ENCODE measurements at places on chromosomes 2 and 18.

- DNase-seq = no peak
These were observed 697.9 kb upstream of the ID2 start for GRCh38 chr2:7983912-7984311.

DNA sequence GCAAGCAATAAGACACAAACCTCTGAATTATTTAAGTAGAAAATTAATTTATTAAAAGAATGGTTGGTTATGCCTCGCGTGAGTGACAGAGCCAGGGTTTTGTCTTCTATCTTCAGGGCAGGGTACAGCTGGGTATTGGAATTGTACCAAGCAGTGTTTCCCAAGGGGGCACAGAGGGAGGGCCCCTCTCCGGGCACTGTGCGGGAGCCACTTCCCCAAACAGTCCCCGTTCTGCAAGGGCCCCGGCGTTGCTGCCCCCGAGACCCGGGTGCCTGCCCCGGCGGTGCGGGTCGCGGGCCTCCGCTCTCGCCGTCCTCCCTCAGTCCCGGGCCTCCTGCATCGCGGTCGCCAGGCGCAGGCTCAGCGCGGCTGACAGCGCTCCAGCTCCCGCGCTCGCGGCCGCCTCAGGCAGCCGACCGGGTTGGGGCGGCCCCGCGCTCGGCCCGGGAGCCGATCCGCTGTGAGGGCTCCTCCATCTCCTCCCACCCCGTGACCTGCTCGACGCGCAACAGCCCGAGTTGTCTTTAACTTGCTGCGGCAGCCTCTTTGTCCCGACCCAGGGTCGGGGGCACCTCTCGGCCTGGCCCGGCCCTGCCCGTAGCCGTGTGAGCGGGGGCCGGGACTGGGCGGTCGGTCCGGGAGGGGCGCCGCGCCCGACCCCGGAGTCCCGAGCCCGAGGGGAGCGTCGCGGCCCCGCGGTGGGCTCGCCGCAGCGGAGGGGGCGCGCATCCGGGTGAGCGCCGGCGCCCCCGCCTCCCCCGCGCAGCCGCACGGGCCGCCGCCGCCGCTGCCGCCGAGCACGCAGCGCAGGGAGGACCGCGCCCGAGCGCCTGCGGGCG lies 620 bp upstream of the GALNT1 start:
- peak; percentile 24 for DNase-seq

GRCh38 chr2:201350879-201351278 lies 6.3 kb downstream of the FLACC1 start:
- DNase-seq = no peak

- DNase-seq = no peak
These were observed 34.4 kb downstream of the NEMP2 start for GRCh38 chr2:190500054-190500502.

DNA sequence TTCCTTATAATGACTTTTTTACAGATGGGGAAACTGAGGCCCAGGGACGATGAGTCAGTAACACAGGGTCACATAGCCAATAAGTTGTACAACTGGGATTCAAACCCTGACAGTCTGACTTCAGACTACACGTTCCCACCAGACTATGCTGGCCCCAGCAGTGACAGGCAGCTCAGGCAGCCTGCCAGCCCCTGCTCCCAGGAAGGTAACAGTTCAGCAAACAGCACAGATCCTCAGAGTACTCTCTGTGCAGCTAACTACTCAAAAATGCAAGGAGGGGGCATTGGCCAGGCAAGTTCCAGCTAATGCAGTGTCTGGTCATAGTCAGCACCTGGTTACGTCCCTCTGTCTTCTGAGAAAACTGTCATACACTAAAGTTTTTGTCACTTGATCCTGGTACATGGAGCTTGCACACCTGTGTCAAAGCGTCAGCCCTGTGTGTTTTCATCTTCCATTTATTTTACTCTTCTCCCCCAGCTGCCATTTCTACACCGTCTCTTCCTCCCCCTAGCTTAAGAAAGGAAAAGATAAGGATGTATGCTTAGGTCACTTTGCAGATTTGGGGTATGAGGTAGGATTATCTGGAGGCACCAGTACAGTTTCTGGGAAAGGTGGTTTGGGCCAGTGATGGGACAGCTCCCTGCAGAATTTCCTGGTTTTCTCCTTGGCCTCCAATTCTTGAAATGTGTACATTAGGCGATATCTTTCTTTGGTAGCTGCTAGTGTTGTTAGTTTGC lies 4.5 kb downstream of the SMARCAL1 start:
- no peak for DNase-seq

GRCh38 chr2:105786231-105787230 lies 41.8 kb downstream of the NCK2 start:
- no peak for DNase-seq

GRCh38 chr2:14304326-14304725 lies 328.2 kb upstream of the LRATD1 start:
- no peak for DNase-seq

- no peak for DNase-seq
These were observed 159.2 kb upstream of the ID2 start for GRCh38 chr2:8522687-8523086.

DNA sequence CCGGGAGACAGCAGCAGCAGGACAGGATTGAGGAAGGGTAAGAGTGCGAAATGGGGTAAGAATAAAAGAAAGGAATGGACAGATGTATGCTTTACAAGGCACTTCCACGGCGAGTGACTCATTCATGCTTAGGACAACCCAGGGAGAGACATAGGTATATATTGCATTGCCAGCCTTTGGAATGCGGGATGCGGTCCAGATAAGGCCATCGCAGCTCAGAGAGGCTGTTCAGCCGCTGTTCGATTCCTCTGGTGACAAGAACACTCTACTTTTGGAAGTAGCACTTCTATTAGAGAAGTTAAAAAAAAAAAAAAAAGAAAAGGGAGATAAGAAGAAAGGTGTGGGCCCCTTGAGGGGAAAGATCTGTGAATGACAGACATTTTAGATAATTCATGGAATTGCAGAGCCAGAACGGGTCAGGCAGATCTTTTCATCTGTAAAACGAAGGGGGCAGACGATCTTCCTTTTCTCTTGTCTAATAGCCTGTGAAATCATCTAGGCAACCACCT lies 819 bp upstream of the NCOA1 start:
- peak; percentile 69 for DNase-seq

GRCh38 chr18:25531207-25531606 lies 179.2 kb upstream of the ZNF521 start:
- no peak for DNase-seq

GRCh38 chr2:102155703-102156515 lies 13.4 kb downstream of the IL1R1 start:
- DNase-seq = peak; percentile 61

GRCh38 chr2:44135771-44136170 lies 32.9 kb upstream of the PPM1B start:
- no peak for DNase-seq

GRCh38 chr2:215968499-215968898 lies 44.9 kb downstream of the MREG start:
- DNase-seq = no peak

DNA sequence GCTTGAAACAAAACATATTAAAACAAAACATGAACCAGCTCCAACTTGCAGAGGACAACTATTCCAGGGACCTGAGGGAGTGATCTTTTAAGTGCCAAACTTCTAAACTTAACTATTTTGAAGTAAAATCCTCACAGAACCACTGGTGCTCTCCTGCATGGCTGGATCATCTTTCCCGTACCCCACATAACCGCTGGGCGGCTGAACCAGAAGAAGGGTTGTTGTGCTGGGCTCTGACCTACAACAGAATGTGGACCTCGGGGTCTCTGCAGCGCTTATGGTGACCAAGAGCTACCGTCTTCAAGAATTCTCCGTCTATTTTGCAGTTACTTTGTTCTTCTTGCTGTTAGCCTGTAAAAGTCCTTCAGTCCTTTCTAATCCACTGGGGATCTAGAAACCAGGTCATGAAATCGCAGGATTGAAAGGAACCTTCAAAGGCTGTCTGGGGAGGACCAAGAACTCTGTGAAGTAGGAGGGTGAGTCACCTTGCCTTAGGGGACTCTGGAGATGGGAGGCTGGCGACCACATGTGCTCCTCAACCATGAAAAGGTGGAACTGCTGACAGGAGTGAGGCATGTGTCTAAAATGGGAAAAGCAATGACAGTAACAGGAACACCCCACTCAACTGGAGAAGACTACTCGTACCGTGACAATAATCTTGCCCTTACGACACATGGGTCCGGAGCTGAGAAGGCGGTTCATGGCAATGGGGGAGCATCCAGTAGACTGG lies 46.6 kb downstream of the HDLBP start:
- no peak for DNase-seq

DNA sequence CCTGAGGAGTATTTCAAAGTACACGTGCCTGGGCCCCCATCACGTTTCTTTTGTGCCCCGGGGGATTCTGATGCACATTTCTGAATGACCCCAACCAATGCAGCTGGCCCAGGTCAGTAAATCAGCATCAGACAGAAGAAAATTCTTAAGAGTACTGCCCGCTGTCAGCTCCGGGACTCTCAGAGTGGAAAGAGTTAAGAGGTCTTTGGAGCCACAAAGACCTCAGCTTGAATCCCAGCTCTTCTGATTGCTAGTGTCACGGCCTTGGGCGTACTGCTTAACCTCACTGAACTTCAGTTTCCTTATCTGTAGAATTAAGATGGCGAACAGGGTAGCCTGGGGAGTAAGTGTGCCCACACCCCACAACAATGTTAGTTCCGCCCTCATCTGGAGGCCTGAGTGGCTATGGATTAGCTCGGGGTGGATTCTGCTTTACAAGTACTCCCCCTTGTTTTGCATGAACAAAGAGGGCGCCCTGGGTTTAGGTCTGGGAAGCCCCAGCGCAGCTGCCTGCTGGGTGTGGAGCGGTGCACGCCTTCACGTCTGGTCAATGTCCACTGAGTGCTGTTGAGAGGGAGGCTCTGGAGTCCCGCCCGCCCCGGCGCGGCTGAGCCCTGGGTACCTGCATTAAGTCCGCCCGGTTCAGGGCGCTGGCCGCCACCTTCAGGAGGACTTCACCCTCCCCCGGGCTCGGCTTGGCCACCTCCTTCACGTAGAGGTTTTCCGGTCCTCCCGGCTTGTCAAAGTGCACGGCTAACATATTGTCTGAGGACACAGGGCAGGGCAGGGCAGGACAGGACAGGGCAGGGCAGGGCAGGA lies 858 bp downstream of the TP53I3 start:
- DNase-seq = peak; percentile 88

DNA sequence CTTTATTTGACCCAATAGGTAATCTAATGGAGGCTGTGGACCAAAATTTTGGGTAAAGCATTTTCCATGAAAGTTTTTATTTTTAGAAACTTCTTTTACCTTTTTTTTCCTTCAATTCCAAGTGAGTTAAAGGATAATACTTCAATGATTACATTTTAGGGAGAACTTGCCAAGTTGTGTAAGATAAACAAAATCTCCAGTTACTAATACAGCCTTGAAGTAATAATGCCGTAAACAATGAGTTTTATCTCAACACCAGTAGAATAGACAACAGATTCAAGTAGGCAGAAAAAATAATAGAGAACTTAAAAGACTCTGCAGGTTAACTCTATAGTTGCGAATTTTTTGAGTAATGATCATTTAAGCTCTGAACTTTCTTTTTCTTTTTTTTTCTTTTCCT lies 807.4 kb downstream of the CNTNAP5 start:
- DNase-seq = no peak

DNA sequence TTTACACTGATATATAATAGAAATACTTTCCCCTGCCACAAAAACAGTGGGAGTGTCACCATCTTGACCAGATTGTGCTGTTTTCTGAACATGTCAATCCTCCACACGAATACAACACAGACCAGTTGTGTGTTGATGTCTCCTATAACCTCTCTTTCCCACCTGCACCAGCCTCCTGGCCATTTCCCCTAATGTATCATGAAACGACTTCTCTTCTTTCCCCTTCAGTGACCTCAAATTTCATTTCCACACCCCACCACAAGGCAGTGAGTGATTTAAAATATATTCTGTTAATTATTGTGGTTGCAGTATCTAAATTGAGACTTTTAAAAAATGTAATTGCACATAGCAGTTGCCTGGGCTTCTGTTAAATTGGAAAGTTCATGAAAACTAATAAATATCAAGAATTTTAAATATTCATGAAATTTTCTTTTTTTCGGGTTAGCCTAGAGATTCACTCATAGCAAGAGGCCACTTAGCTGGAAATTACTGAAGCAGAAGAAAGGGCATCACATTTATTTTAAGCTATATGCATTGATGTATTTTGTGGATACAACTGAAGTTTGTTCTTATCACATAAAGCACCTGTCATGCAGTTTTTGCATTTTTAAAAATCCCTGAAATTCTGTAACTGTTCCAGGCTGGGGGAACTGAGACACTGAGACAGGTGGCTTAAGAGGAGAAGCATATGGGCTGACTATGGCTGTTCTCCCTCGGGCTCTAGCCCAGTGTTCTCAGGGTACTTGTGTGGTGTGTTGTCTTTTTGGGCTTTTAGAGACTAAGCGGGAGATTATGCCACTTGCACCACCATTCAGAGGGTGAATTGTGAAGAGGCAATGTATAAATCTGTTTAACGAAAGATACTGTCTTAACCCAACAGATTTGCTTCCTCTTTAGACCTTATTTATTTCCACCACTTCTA lies 15.9 kb downstream of the FAM171B start:
- DNase-seq = no peak

- peak; percentile 83 for DNase-seq
These were observed 45.5 kb upstream of the MSH2 start for GRCh38 chr2:47357483-47357882.

DNA sequence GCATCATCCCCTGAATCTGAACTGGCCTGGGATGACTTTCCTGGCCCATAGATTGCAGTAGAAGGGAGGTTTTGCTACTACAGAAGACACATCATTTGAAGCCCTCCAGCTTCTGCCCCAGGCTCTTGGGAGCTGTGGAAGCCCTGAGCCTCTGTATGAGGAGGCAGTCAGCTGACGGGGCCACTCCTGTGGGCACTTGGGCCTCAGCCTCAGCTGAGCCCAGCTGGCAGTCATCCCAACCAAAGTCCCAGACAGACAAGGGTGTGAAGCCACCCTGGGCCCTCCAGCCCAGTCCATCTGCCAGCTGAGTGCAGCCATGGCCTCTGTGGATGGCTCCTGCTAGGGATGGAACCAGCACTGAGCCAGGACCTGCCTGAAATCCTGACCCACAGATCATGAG lies 502.3 kb upstream of the HS6ST1 start:
- DNase-seq = no peak

DNA sequence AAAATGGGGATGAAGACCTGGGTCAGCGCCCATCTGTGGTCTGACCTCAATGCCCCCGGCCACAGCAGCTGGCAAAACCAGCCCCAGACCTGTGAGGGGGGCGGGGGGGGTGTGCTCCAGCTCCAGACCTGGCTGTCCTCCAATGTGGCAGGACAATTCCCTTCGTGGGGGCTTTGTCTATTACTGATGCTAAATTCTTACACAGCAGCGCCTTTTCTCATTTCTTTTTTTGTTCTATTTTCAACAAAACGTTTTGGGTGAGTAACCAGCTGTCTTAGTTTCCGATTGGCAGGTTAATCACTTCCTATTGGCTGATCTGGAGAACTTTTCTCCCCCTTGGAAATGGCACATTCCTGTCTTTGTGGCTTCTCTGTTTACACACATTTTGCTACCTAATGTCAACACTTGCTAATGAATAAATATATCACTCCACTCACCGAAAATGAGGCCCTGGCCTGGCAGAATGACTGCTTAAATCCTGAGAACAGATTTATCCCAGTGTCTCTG lies 4.4 kb downstream of the SMAD7 start:
- DNase-seq = peak; percentile 64

- DNase-seq = no peak
These were observed 186.3 kb downstream of the TCF4 start for GRCh38 chr18:55401638-55402191.

GRCh38 chr2:53437371-53437770 lies 330.2 kb upstream of the CHAC2 start:
- DNase-seq = no peak
